ENCODE measurements at places on chromosomes 2 and 18. TPM values are rescaled to one million over a fixed set of nuclear protein-coding genes. Genes with fewer than 3 reads are reported as not detected.

The BOK gene
- 36.0 TPM for total RNA-seq

The CDH2 gene
- total RNA-seq = 165 TPM

The CABYR gene
- 4.9 TPM for total RNA-seq

The NAGK gene
- 65.8 TPM for total RNA-seq

The ASAP2 gene
- total RNA-seq = 49.6 TPM

The ZNF512 gene
- 13.3 TPM for total RNA-seq

The AGXT gene
- total RNA-seq = not detected

The TNFRSF11A gene
- total RNA-seq = 0.22 TPM

The SH3RF3 gene
- total RNA-seq = 5.2 TPM

The PPP4R3B gene
- 41.8 TPM for total RNA-seq

GRCh38 chr18:11322716-11323115, 173.3 kb upstream of the PIEZO2 start:
- DNase-seq = peak; percentile 4

DNA sequence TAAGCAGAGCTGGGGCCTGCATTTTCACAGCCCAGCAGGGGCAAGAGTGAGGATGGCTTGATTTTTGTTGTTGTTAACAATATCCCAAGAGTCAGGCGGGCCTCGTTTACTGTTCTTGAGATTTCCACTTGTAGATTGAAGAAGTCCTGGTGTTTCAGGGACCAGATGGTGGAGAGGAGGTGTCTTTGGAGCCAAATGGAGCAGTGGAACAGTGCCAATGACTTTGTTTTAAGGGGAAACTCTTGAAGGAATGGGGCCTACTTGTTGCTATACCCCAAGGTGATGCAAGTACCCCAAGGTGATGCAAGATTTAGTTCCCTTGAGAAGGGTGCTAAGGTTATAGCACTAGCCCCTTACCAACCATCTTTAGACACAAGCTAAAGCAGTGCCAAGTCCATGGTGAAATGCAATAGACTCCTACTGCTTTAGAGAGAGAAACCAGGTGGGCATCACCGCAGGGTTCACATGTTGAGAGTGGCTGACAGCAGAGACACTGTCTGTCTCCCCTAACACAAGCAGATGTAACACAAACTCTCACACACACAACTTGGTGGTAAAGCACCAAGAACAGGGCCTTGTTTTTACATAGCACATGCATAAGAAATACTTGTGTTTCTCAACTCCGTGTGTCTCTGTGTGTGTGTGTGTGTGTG, 44.0 kb downstream of the HK2 start:
- no peak for DNase-seq

DNA sequence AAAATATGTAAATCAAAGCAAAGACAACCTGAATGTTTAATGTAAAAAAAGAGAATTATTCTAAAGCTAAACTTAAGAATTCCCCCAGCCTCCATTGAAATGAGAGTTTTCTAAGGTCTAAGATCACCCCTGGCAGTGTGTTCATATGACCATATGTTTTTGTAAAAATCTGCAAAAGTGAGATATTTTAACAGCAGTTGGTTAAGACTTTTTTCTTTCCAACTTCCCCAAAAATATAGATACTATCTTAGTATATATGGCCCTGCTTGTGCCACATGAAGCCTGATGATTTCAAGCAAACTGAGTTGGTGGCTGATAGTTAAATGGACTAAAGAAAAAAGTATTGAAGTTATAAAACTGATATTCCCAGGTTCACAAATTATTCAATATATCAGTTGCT, 35.4 kb downstream of the ZNF804A start:
- DNase-seq = no peak

GRCh38 chr2:230930928-230931555, 6.0 kb upstream of the GPR55 start:
- no peak for DNase-seq

DNA sequence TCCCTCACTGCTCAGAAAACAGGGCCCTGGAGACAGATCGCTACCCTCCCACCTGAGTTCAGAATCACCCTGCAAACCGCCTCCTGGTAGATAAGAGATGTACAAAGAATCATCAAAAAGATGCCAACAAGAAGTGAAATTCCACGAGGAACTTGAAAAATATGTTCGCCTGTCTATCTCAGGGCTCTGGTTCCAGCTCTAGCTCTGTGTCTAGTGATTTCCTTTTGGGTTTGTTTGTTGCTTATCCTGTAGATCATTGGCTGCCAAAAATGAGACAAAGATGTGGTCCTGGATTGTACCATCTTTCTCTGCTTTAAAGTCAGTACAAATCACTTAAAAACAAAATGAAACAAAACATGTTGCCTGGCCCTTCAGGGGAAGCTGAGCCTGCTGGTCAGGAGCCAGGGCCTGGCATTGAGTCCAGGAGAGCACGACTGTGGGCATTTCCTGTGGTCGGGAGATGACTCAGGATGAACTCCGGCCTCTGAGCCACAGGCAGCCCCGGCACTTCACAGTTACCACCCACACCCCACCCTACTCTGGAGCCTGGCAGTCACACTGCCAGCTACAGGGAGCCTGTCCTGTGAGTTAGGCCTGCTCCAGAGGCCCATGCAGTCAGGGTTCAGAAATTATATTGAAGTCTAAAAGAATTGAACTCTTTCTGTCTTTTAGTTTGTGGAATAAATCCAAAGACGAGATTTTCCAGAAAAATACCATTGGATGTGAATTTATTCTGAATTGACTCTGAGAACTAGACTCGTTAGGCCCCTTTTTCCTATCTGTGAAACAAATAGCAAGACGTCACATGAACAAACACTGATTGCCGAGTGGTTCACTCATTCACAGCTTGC, 8.0 kb upstream of the ITGB6 start:
- DNase-seq = peak; percentile 98

DNA sequence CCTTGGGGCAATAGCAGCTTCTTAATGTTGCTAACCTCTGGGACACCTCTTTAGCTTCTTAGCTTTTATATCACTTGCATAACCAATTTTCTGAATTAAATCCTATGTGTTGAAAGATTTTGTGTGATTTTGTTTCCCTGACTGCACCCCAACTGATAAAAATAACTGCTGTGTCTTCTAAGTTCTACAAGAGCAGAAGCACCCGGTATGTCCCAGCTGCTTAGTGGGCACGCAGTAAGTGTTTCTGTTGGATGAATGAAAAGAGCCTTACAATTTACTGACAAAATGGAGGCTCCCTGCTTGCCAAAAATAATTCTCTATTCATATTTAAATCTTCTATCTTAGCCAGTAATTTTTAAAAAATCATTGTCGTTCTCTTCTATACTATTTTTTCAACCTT, 53.1 kb upstream of the GALNT5 start:
- DNase-seq = no peak

DNA sequence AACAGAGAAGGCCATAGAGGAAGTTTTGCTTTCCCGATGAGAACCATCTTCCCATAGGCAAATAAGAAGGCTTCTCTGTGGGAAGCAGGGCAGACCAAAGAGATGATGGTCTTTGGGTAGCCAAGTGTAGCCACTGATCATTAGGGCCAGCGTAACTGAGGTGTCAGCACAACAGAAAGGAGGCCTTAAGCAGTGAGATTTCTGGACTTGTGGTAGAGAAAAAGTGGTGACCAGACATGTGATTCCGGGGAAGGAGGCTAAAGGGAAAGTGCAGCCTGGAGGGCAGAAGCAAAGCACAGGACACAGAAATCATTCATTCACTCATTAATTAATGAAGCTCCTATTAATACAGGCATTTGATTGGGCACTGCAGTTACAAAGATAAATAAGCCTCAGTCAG, 15.4 kb downstream of the EVA1A start:
- no peak for DNase-seq

GRCh38 chr2:128437204-128437565, 118.5 kb upstream of the HS6ST1 start:
- DNase-seq = no peak

GRCh38 chr2:133522204-133522603, 46.1 kb downstream of the NCKAP5 start:
- no peak for DNase-seq

DNA sequence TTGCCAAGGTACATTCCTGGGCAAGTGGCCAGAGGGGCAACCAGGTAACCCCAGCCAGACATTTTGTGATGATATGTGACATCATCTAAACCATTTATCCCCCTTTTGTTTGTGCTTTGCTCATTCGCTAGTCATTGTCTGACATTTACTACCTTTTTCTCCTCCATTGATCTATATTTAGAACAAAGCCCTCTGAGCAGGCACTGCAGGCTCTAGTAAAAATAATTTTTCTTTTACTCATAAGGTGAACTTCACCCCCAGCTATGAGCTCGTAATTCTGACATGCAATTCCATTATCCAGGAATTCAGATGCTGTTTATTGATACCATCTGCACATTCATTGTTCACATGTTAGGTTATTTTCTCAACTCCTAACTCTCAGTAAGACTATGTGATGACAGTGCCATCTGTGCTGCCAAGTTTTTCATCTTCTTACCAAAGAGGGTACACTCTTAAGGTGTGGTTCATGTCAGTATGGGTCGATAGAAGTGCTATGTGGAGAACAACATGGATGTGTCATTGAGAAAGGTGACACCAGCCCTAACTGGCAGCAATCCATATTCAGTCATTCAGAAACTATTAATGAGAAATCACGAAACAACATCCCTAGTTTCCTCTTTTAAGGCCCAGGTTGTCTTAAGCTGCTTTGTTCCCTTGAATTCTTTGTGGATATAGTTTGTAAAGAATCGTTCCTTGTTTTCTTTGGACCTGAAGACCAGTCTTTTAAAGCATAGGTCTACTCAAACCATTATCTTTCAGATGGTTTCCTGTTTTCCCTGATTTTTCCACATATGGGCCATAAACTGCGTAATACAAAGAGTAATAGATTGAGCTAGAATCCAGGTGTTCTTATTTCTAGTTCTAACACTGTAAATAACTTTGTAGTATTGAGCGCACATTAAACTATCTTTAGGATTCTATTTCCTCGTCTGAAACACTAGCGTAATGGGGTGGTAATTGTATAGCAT, 978.1 kb upstream of the CDH2 start:
- peak; percentile 91 for DNase-seq

DNA sequence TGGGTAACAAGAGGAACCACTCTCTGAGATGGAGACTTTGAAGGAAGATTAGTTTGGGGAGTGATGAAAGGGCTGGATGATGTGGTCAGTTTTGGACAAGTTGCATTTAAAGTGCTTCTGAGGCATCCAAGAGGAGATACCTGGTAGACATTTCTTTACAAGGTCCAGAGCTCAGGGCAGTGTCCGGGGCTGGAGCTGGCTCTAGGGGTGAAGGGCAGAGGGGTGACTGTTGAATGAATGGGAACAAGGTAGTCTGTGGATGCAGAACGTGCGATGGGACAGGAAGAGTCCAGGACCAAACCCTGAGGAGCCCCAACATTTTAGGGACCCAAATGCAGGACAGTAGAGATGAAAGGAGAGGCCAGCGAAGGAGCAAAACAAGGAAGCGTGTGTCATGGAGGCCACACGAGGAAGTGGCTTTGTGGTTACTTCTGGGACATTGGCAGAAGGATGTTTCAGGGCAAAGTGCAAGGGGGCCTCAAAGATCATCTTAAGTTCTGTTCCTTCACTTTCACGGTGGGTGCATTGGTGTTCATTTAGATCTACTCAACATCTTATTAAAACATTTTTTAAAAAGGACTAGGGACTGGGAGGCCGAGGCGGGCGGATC, 13.6 kb upstream of the GPR35 start:
- DNase-seq = no peak

DNA sequence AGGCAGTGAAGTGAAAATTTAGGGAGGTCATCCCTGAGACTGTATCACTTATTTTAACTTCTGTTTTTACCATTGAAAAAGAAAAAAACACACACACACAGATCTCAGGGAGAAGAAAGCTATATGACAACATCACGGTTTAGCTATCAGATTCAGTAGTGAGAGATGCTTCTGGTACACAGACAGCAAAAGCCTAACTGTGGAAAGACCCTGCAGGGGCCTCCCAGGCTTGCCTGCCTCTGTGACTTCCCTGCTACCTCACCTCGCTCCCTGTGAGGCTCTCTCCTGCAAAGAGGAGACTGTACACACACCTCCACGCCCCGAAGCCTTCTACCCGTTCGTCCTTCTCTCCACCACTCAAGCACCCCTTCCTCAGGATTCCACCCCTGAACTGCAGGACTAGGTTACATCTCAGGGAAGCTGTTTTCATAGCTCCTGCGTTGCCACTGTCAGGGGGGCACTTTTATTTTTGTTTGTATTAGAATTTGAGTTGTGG, 86.3 kb downstream of the EPB41L3 start:
- no peak for DNase-seq

DNA sequence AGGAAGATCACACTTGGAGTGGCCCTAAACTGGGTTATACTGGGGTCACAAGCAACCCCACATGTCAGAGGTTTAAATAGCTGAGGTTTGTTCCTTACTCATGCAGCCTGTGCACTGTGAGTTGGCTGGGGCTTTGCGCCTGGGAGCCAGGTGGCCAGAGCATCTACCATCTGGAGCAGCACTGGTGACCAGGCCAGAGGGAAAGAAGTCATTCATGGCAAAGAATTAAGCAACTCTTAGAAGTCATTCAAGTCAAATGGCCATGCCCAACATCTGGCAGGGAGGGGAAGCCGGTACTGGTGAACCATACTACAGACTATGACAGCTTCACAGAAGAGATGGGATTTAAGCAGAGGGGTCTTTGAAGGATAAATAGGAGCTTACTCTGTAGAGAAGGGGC, 90.7 kb downstream of the POLR1A start:
- DNase-seq = no peak

- no peak for DNase-seq
Measured at GRCh38 chr2:173956454-173956853, 8.7 kb downstream of the SP3 start.

All from GM23248 (cell line).